ENCODE measurements at places on chromosomes 2 and 18. TPM values are rescaled to one million over a fixed set of nuclear protein-coding genes. Genes with fewer than 3 reads are reported as not detected.

DNA sequence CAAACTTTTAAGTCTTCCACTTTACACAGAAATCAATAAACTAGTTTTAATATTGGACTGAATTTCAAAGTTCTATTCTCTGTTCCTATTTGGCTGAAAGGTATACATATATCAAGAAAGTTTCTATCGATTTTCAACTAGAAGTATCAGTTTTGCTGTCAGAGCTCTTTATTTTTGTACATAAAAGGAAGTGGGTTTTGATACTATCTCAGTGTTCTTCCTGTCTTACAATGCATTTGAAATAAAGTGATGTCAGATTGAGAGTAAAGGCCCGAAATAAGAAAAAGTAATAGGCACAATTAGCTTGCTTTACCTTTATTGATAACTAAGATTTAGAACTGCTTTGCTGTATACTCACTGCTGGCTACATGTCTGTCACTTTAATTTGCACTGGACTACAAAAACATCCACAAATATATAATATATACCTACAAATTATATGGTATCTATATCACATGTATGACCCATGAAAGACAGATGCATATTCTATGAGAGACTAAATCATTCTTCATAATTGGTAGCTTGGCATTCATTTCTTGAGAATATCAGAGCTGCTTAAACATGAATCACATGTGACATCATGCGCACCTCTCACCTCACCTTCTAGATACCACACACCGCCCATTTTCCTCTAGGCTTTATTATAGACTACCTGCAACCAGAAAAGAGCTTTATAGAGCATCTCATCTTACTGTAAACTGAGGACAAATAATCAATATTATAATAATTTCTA lies 83.6 kb downstream of the ASXL2 start:
- no peak for DNase-seq

GRCh38 chr2:66771359-66771976 lies 336.5 kb downstream of the MEIS1 start:
- no peak for DNase-seq

GRCh38 chr2:195057001-195057400 lies 600.0 kb upstream of the SLC39A10 start:
- no peak for DNase-seq

- no peak for DNase-seq
Observed at GRCh38 chr2:184067502-184067901, 530.8 kb upstream of the ZNF804A start.

GRCh38 chr2:28707592-28707991 lies 44.0 kb upstream of the PPP1CB start:
- DNase-seq: no peak

- DNase-seq: no peak
Observed at GRCh38 chr2:109275120-109276012, 146.4 kb downstream of the SH3RF3 start.

DNA sequence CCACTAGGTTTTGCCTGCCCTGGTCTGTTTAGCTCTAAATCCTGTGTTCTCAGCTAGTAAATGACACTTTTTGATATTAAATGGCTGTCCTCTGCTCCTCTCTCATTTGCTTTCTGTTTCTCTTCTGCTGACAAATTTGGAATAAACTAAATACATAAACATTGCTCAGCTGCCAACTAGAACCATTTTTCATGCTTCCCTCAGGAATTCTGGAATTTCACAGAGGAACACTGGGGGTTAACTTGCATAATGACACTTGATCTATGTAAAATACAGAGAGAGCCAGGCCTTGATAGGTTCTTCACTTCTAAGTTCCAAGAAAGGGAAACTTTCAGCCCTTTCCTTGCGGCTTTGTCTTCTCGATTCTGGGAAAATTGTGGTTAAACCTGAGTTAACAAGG lies 450.6 kb upstream of the ST6GAL2 start:
- no peak for DNase-seq

GRCh38 chr2:159905926-159906714 lies 108.1 kb upstream of the CD302 start:
- no peak for DNase-seq

DNA sequence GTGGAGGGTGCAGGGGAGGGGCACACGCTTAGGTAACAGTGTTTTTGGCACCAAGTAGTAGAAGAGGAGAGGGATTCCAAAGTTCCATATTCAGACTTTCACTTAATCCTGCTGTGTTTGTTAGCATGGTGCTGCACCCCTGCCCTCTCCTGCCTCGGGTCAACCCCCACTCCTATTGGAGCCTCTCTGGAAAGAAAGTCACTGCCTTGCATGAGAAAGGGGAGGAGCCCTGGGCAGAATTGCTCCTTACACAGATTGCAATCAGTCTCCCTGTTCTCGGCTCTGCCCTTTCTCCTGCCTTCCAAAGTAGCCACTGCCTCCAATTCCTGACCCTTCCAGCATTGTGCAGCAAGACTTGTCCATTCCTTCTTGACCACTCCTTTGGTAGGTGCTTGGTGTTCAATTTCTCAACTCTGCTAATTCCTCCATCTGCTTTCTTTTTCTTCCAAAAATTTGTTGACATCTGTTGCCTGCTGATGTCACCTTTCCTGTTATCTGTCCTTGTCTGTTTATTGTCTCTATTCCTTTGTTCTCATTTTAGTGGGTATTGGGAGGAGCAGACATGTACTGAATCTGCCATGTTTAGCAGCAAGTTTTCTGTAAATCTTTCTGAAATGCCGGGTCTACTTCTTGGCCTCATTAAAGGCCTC lies 225.4 kb downstream of the LOXHD1 start:
- no peak for DNase-seq

DNA sequence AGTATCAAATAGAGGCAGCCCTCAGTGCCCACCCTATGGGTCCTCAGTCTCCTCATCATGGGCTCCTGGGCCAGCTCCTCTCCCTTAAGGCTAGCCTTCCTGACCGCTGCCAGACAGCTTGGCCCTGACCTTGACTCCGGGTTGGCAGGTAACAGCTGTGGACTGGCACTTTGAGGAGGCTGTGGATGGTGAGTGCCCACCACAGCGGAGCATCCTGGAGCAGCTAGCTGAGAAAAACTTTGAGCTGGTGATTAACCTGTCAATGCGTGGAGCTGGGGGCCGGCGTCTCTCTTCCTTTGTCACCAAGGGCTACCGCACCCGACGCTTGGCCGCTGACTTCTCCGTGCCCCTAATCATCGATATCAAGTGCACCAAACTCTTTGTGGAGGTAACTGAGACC lies 19.0 kb downstream of the CAD start:
- no peak for DNase-seq

- no peak for DNase-seq
Observed at GRCh38 chr18:68803356-68803755, 5.5 kb downstream of the CCDC102B start.

DNA sequence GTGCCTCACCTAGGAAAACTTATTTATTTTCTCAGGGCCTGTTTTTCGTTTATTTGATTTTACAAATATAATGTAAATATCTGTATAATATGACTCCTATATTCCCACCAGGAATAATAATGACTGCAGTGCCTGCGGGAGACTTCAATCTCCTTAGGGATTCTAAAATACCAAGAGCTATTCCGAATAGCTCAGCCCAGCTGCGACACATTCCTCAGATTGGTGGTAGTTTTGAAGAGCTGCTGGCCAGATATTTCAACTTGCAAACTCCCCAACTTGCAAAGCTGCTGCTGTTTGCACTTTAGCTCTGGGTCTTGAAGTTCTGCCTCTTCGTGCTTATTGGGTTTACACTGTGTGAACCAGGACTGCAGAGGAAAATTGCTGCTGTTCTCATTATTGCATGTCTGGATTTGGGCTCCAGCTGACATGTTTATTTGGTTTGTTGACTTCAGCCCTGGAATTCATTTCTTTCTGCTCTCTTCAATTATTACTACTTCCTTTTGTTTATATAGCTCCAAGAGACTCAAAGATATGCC lies 480.2 kb upstream of the CHST9 start:
- DNase-seq: no peak

- no peak for DNase-seq
Observed at GRCh38 chr2:162113776-162114168, 38.3 kb downstream of the GCG start.

- no peak for DNase-seq
Observed at GRCh38 chr2:214856137-214856536, 46.7 kb upstream of the BARD1 start.

DNA sequence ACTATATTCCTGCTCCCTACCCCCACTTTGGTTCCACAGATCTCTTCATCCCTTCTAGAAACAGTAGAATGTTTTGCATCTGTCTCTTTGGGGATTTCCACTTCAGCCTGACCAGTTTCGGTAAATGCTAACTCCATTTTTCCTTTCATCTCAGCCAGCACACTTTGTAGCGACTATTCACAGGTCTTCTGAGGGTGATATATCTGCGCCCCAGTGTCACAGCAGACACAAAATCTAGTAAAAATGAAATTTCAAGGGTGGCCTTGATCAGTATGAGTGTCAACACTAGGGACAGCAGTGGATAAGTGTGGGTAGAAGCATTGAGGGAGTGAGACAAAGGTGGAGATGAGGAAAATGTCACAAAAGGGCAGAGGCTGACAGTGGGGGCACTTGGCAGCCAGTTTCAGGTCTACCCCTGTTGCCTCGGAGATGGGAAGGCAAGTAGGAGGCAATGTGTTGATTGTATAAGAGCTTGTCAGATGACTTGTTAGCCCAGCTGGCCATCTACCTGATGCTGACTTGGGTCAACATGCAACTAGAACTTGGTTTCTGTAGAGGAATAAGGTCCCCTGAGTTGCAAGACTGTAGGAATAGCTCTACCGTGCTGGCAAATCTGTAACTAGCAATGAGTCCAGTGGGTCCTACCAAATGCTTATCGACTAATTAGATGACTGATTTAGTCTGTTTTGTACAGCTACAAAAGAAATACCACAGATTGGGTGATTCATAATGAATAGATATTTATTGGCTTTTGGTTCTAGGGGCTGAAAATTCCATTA lies 60.7 kb downstream of the CXCR4 start:
- no peak for DNase-seq

DNA sequence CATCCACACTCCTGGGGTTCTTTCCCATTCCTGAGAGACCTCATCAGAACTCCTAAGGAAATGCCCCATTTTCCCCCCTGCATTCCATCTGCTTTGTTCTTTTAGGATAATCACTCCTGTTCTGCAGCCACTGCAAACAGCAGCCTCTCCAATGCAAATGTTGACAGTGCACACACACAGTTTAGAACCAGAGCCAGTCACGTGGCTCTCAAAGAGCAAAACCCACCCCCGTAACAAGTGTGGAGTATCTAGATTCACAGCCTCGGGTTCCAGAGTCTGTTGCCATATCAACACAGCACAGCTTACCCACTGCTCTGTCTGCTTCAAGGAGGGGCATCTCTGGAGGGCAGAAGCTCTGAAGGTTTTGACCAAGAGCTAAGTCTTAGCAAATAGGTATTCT lies 180.0 kb downstream of the NAPG start:
- no peak for DNase-seq

DNA sequence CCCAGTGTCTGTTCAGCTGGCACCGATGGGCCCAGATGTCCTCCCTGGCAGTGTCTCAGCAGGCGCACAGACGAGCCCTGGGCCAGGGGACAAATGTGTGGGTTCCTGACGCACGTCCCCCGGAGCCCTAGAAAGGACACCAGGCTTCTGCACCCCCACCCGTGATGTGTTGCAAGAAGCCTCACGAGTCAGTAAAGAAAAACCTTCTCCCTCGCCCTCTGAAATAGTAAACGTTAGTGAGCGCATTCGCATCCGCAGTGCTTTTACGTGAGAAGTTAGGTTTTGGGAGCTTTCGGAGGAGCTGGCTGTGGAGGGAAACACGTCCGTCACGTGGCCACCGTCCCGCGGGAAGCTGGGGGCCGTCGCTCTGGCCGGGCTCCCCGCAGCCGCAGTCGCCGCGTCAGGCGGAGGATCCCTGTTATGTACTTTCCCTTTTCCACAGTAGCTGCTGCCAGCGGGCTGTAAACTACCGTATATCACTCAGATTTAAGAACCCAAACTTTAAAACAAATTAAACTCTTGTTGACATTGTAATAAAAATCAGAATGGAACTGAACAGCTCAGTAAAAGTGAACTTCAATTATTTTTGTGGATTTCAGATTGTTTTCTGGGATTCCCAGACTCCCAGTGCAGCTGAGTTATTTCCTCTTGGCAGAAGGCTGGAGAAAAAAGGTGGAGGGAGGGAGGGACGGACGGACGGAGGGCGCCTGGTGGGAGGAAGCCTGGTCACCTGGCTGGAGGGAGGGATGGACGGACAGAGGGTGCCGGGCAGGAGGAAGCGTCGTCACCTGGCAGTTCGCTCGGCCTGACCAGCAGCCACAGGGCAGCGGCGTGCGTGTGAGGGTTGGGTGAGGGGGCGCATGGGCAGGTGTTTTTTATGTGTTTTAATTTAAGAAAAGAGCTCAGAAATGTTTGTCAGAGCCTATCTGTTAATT lies 112.1 kb downstream of the NFATC1 start:
- DNase-seq: no peak

GRCh38 chr18:11147371-11147951 lies 1.9 kb downstream of the PIEZO2 start:
- no peak for DNase-seq

GRCh38 chr2:197934934-197935289 lies 130.5 kb downstream of the PLCL1 start:
- DNase-seq: no peak

DNA sequence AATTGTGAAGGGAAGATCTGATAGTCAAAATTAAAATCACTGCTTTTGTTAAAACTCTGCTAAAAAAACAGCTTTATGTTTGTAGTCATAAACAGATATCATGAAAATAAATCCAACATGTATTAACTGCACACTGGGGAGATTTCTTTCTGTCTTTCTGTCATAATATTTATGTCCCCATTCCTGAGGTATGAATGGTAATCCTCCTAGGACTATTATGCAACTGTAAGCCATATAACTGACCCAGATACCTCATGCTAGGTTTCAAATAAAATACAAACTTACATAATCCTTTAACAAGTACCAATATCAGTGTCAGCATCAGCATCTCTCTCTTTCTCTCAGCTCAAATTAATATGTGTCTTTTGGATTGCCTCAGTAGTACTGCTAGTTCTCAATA lies 18.2 kb downstream of the IFIH1 start:
- DNase-seq: no peak

DNA sequence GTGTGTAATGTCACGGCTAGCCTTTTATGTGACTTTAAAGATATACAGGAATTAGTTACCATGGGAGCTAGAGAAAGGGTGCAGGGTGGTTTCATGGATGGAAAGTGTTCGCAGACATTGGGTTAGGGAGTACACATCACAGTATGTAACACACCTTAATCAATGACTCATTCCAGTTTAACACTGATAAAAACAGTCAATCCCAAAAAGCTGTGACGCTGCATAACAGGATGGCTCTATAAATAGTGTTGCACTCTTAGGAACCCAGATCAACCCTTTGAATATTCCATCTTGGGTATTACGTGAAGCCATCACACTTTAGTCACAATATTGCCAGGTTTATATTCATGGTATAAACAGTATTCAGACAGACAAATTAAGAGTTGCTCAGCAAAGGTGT lies 33.6 kb downstream of the CAB39 start:
- DNase-seq: no peak

GRCh38 chr2:133175926-133176325 lies 392.3 kb downstream of the NCKAP5 start:
- no peak for DNase-seq

GRCh38 chr18:63189817-63190216 lies 129.8 kb downstream of the BCL2 start:
- DNase-seq: no peak

ADAM23 gene
- polyA plus RNA-seq: 2.4 TPM

ALPI gene
- not detected for polyA plus RNA-seq

B3GNT7 gene
- 1.7 TPM for polyA plus RNA-seq

GPR45 gene
- polyA plus RNA-seq: not detected

TUBA4A gene
- 41.9 TPM for polyA plus RNA-seq

EFHD1 gene
- polyA plus RNA-seq: 22.1 TPM
